ENCODE measurements at places on chromosomes 11 and 22. TPM values are rescaled to one million over a fixed set of nuclear protein-coding genes. Genes with fewer than 3 reads are reported as not detected.

CHRNA10 gene
- 1.6 TPM for total RNA-seq

SAA4 gene
- total RNA-seq: not detected

SCO2 gene
- 7.0 TPM for total RNA-seq

LDLRAD3 gene
- not detected for total RNA-seq

MMP11 gene
- total RNA-seq: 0.20 TPM

OR2AG1 gene
- total RNA-seq: not detected

CAPN5 gene
- total RNA-seq: 0.65 TPM

TSG101 gene
- total RNA-seq: 44.2 TPM

- H3K27me3 ChIP-seq: peaks cover 48% of the 10 kb centered on the region
- H3K4me1 ChIP-seq: peaks cover 16% of the 10 kb centered on the region
- no peak for DNase-seq
- no peak overlapping the region for H3K27ac ChIP-seq
Observed at GRCh38 chr11:125063429-125064043, 431 bp downstream of the SLC37A2 start.

- H3K27ac ChIP-seq: peak overlapping the region; percentile 1
- DNase-seq: no peak
- H3K36me3 ChIP-seq: no peaks in the 10 kb centered on the region
- peaks cover 27% of the 10 kb centered on the region for H3K4me1 ChIP-seq
- no peak overlapping the region for H3K4me3 ChIP-seq
Observed at GRCh38 chr11:122851366-122851966, 13.2 kb downstream of the CRTAM start.

DNA sequence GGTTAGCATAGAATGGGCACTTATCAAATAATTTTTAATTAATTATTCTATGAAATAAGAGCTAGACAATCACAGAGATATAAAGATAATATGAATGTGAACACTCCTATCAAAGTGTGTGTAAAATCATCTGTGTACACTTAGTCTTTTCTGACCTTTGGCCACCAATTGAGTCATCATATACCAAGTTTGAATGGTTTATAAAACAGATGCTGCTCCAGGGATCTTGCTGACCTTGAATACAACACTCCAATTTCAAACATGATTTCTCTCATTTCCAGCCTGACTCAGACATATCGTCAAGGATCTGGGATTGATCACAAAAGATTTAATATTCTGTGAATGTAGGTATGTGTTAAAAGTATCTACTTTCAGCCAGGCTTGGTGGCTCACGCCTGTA is 2.9 kb upstream of the OR51V1 start:
- no peak overlapping the region for H3K4me3 ChIP-seq
- no peaks in the 10 kb centered on the region for H3K4me1 ChIP-seq
- no peaks in the 10 kb centered on the region for H3K36me3 ChIP-seq
- no peak for DNase-seq

- no peak overlapping the region for H3K4me3 ChIP-seq
- H3K4me1 ChIP-seq: no peaks in the 10 kb centered on the region
- H3K36me3 ChIP-seq: no peaks in the 10 kb centered on the region
- H3K27ac ChIP-seq: no peak overlapping the region
- H3K27me3 ChIP-seq: peaks cover 2% of the 10 kb centered on the region
- DNase-seq: no peak
Observed at GRCh38 chr22:49425356-49425755, 402.3 kb downstream of the BRD1 start.

GRCh38 chr22:27850000-27850521 is 48.5 kb upstream of the MN1 start:
- H3K4me1 ChIP-seq: peaks cover 6% of the 10 kb centered on the region
- H3K4me3 ChIP-seq: no peak overlapping the region
- no peak for DNase-seq
- no peaks in the 10 kb centered on the region for H3K27me3 ChIP-seq
- peak overlapping the region; percentile 1 for H3K27ac ChIP-seq

- DNase-seq: no peak
- H3K27me3 ChIP-seq: peaks cover 31% of the 10 kb centered on the region
- no peak overlapping the region for H3K27ac ChIP-seq
- H3K4me1 ChIP-seq: peaks cover 12% of the 10 kb centered on the region
- no peaks in the 10 kb centered on the region for H3K36me3 ChIP-seq
Observed at GRCh38 chr11:44952082-44952481, 1.4 kb upstream of the TP53I11 start.

DNA sequence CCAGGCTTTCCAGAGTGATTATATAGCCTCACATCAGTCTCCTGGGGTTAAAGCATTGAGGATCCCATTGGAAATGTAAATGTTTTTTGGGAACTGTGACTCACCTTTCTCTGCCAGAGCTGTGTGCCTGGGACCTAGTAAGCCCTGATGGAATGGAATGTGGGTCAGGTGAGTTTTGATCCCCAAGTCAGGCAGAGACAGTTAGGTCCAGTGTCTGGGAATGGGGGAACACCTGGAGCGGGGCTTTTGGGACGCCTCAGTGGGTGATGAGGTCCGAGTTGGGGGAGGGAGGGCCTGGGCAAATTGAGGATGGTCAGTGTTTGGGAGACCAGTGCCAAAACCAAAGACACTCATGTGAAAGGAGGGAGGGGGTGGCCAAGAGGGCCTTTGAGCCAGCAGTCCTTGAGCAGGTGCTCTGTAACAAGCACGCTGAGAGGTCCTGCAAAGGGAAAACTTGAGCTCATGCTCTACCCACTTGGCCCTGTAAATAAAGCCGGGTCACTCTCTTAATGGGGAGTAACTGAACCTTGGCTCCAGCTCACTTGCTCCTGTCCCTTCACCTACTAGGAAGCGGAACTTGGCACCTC is 104.7 kb downstream of the NAV2 start:
- no peak for DNase-seq
- H3K4me1 ChIP-seq: no peaks in the 10 kb centered on the region
- H3K27ac ChIP-seq: no peak overlapping the region

DNA sequence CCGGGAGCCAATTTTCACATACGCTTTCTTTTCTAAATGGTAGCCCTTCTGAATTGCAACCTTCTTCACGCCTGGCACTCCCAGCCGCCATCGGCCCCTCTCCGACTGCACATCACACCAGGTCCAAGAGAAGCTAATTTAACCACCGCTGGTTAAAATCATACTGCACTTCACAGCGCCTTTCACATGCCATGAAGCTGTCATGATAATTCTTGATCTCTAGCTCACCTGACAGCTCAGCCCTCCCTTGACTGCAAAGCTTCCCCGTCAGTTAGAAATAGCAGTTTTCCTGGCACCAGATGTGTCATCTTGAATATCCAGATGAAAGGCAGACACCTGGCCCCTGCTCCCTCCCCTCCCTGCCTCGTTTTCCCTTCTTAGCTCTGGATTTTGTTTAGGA is 101.4 kb downstream of the ARL14EP start:
- no peaks in the 10 kb centered on the region for H3K36me3 ChIP-seq
- no peak overlapping the region for H3K27ac ChIP-seq
- no peak overlapping the region for H3K4me3 ChIP-seq

- no peak for DNase-seq
- H3K4me1 ChIP-seq: peaks cover 5% of the 10 kb centered on the region
Observed at GRCh38 chr11:15800111-15800800, 556.1 kb downstream of the SOX6 start.

DNA sequence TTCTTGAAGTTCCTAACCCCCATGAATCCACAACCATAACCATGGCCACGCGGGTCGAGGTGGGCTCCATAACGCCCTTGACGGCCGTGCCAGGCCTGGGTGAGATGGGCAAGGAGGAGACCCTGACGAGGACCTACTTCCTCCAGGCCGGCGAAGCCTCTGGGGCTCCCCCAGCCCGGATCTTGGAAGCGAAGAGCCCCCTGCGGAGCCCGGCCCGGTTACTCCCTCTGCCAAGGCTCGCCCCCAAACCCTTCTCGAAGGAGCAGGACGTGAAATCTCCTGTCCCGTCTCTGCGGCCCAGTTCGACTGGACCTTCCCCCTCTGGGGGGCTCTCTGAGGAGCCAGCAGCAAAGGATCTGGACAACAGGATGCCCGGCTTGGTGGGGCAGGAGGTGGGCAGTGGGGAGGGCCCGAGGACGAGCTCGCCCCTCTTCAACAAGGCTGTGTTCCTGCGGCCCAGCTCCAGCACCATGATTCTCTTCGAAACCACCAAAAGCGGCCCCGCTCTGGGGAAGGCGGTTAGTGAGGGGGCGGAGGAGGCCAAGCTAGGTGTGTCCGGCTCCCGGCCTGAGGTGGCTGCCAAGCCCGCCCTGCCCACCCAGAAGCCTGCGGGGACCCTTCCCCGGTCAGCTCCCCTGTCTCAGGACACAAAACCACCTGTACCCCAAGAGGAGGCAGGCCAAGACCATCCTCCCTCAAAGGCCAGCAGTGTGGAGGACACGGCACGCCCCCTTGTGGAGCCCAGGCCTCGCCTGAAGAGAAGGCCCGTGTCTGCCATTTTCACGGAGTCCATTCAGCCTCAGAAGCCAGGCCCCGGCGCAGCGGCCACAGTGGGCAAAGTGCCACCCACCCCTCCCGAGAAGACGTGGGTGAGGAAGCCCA is 75.7 kb downstream of the KIAA1671 start:
- H3K36me3 ChIP-seq: peaks cover 25% of the 10 kb centered on the region
- H3K27me3 ChIP-seq: no peaks in the 10 kb centered on the region
- peak overlapping the region; percentile 87 for H3K27ac ChIP-seq

- no peaks in the 10 kb centered on the region for H3K36me3 ChIP-seq
- no peak for DNase-seq
- H3K27ac ChIP-seq: no peak overlapping the region
Observed at GRCh38 chr11:34405079-34405858, 33.5 kb upstream of the CAT start.
